ENCODE measurements at places on chromosomes 6 and 20.

- no peak for DNase-seq
Measured at GRCh38 chr6:30782425-30783014, 38.2 kb upstream of the IER3 start.

GRCh38 chr6:14092316-14092715 lies 25.3 kb upstream of the CD83 start:
- no peak for DNase-seq

GRCh38 chr20:53915446-53916172 lies 154.8 kb downstream of the BCAS1 start:
- DNase-seq: peak; percentile 90

DNA sequence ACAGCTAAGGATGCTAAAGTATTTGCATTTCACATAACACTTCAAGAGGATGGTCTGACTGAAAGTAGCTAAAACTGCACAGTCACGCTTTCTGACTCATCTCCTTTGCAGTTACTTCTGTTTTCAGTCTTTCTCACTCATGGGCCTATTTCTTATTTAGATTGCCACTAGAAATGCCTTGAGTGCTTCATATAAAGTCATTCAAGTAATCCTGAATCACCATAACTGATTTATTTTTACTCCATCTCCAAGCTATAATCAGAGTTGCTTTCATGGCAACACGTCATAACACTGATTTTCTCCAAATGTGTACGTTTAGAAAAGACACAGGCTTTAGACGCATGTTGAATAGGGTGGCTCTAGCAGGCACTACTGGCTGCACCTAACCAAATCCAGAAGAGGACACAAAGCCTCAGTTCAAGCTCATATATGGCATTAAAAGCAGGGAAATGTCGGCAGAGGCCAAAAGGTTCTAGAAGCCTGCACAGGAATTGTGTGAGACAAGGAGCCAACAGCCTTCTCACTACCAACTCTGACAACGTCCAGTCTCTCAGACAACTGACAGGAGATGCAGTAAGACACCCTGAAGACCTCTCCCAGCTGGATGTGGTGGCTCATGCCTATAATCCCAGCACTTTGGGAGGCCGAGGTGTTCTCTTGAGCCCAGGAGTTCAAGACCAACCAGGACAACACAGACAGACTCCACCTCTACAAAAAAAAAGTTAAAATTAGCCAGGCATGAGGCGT lies 64.1 kb upstream of the BEND6 start:
- no peak for DNase-seq

DNA sequence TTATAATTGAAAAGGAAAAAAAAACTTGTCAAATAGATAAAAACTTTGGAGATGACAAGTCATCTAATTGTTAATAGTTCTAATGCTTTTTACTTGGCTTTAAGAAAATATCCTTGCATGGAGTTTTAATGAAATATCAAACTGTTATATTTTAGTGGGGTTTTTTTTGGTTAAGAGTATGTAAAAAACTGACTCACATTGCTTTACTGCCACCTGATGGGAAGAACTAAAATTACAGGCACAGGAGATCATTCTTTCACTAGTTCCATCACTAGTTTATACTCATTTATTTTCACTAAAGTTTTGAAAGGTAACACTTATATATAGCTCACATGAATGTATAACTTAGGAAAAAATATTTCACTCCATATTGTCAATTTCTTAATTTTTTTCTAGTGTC lies 309.1 kb downstream of the LMBRD1 start:
- no peak for DNase-seq

DNA sequence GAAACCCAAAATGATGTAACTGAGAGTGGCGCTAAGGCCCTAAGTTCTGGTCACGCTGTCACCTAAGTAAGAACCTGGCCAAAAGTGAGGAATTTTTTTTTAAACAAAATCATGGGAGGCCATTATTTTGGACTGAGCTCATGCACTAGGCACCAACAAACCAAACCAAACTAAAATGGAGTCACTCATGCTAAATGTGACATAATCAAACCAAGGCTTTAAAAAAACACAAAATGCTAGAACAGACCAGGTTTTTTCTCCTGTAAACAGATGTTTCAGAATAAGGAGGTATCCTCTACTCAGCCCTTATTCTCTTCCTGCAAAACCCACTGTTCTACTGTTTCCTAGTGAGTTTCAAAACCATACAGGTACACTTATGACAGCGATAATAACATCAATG lies 1.1 kb upstream of the C6orf89 start:
- no peak for DNase-seq

- no peak for DNase-seq
Measured at GRCh38 chr6:146544616-146545182, 1.1 kb downstream of the RAB32 start.

DNA sequence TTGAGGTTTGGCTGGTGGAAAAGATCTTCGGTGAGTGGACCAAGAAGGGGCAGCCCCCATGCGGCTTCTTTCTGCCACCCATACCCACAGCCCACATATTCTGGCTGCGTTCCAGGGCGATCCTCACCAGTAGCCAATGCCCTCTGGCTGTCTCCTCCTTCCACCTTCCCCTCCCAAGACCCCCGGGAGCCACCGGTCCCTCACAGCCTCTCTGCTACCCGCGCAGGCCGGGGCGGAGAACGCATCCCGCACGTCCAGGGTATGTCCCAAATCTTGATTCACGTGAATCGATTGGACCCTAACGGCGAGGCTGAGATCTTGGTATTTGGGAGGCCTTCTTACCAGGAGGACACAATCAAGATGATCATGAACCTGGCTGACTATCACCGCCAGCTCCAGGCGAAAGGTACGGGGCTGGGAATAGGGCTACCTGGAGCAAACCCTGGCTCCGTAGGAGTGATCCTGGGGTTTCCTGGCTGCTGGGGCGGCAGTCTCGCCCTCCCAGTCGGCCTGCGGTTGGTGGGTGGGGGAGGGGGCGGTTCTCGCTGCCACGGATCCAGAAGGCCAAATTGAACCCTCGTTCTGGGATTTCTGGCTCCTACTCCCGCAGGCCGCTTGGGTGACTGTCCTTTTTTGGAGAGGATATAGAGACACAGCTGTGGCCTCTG lies 545 bp downstream of the KHDC3L start:
- DNase-seq: no peak
